ENCODE measurements at places on chromosomes 1 and 21.

GRCh38 chr21:22892028-22892427 is 1893.8 kb downstream of the NCAM2 start:
- DNase-seq, result no peak

DNA sequence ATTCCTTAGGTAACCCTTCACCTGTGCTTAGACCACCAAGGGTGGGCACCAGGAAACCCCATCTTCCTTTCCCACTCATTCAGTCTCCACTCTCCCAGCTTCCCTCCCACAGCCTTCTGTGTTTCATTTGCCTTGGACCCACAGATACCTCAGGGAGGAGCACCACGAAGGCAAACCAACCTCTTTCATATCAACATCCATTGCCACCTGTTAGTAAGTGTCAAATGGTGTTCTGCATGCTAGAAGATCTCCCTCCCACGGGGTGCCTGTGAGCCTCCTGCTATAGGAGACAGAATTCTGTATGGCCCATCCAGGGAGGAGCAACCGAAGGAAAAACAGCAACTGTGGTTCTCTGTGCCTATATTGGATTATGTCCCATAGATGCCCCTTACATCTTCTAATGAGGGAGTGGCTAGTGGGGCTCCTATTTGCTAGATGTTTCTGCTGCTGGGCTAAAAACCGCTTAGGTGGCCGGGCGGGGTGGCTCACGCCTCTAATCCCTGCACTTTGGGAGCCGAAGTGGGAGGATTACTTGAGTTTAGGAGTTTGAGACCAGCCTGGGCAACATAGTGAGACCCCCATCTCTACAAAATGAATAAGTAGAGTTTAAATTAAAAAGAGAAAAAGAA is 25.6 kb upstream of the SCCPDH start:
- DNase-seq, result no peak

GRCh38 chr1:201626629-201627275 is 87.8 kb downstream of the NAV1 start:
- DNase-seq, result no peak

- no peak for DNase-seq
Observed at GRCh38 chr1:172531412-172532182, 1.4 kb upstream of the SUCO start.

DNA sequence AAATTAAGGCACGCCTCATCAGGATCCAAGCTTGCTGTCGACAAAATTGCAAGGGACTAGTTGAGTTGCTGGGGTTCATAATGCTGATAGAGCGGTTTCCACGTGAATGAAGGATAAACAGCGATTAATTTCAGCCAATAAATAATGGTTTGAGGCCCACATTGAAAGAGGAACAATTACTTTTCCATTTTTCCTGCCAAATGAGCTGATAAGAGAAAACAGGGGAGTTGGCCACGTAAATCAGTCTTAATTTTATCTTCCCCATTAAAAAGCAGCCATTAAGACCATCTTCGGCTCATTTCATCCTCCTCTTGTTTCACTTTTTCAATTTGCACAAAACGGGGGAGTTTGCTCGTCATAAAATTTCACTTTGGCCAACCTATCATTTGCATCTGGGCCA is 235.5 kb upstream of the RRP15 start:
- DNase-seq, result no peak

GRCh38 chr1:243734308-243734695 is 115.7 kb downstream of the AKT3 start:
- DNase-seq, result no peak

DNA sequence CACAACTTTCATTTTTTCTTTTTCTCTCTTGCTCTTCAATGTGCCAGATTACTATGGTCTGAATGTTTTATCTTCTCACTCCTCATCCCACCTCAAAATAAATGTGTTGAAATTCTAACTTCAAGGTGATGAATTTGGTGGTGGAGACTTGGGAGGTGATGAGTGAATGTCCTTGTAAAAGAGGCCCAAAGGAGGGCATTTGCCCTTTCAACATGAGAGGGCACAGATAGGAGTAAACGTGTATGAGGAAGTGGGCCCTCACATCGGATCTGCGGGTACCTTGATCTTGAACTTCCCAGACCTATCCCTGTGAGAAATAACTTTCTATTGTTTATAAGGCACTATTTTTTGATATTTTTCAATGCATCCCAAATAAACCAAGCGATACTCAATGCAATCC is 412.3 kb upstream of the ADGRL2 start:
- no peak for DNase-seq

- DNase-seq, result no peak
Observed at GRCh38 chr1:236396665-236397043, 2.6 kb downstream of the EDARADD start.

GRCh38 chr1:154527192-154527591 is 25.0 kb upstream of the SHE start:
- no peak for DNase-seq

DNA sequence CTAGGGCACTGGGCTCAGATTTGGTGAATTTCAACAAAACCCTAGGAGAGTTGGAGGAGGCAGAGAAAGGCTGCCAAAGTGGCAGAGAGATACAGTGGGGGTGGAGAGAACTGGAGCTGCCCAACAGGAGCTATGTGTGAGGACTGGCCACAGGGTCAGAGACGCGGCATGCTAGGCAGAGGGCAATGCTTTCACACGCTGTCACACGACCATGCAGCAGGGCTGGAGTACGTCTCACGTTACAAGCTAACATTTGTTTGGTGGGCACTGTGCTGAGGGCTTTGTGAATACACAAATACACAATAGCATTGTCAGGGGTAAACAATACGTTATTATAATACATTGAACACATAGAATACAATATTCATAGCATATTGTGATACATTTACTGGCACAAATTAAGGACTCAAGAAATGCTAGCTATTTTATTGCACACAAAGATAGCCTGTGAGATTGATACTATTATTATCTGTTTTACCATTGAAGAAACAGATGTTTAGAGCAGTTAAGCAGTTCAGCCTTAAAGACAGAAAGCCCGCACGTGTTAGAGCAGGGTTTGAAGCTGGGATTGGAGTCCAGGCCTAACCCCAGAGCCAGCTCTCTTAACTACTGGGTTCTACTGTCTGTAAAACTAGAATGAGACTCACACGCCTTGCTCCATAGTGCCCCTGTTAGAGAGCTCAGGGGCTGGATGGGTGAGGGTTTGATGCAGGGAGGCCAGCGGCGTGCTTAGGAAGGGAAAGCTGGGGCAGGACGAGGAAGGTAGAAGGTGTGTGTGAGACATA is 4.5 kb downstream of the RAB7B start:
- DNase-seq, result no peak

GRCh38 chr1:11279630-11280029 is 6.6 kb downstream of the UBIAD1 start:
- DNase-seq, result no peak

GRCh38 chr21:38669186-38669585 is 136.5 kb upstream of the ETS2 start:
- no peak for DNase-seq
